ENCODE measurements at places on chromosomes 4 and X. TPM values are rescaled to one million over a fixed set of nuclear protein-coding genes. Genes with fewer than 3 reads are reported as not detected.
A peak's percentile ranks its signal among the peaks of the same experiment; 100 is the strongest.

DNA sequence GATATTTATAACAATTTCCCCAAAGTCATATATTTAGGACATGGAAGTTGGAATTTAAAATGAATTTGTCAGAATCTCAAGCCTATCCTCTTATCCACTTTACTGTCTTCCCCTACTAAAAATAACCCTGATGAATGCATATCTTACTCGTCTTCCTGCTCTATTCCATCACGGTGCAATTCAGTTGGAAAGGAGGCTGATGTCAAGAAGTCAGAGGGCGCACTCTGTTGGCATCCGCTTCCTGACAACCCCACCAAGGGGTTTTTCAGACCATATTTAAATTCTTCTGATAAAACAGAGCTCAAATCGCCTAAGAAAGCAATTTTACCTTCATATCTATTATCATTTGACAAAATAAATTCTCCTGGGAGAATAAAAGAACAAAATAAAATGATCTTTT is 233.5 kb downstream of the ARHGAP24 start:
- no peak for DNase-seq

DNA sequence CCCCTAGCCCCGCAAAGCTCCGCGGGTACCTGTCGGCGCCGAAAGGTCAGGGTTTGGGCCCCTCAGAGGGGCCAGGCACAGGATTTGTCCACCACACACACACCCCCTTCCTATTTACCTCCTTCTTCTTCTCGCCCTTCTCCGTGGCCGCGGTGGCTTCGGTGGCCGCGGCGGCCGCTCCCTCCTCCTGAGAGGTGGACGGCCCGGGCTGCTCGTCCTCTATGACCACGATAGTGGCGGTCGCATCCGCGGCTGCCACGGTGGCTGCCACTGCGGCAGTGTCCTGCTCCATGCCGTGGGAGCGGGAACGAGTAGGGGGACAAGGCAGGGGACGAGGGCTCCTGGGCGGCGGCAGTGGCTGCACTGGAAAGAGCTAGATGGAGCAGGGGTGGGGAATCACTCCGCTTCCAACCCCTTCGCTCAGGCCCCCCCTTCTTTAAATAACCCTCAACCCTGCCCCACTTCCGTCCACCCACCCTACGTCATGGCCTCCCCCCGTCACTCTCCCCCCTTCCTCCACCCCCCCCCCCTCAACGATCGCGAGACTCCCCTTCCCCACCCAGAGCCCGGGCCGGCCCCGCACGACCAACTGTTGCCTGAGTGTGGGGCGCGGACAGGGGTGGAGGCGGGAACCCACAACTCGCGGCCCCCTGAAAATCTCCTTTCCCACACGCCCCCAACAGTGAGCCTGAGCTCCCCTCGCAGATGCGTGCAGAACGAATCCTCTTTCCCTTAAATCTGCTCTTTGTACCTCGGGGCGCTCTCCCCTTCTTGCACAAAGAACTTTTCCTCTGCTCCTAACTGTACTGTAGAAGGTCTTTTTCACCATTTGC is at the start of gene SMARCA1:
Gene SMARCA1, minus strand, starts transcription at position 412 of the 833 bp plus-strand sequence. Its CDS starts 120 bp downstream, at position 292.
- DNase-seq = peak; percentile 70

DNA sequence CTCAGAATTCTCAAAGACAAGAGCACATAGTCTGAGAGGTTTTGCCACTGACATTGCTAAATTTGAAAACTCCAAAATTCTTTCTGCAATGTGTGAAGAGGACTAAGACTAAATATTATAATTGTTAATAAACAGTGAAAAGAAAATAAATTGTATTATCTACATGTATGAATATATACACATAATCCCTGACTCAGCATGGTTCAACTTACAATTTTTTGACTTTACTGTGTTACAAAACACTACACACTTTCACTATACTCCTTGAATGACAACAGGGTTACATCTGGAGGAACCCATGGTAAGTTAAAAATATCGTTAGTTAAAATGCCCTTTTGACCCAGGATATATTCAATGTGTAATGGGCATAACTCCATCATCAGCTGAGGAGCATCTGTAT is 2017.2 kb upstream of the TENM3 start:
- no peak for DNase-seq

DNA sequence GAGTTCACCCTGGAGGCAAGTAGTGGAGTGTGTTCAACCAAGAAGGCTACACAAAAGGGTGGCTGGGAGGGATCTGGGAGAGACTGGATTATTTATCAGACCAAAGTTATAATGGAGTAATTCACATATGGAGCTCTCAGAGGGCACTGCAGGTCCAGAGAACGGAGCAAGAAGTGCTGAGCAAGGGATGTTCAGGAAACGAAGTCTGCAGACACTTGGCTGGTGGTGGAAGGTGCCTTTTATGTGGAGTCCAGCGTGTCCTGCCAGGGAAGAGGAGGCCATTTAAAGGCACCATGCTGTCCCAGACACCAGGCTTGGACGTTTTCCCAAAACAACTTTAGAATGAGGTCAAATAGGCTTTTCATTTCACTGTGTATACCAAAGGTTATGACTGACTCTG is 130.1 kb downstream of the CEP135 start:
- no peak for DNase-seq

GRCh38 chrX:108447303-108447702 is 7.7 kb downstream of the COL4A5 start:
- no peak for DNase-seq

GRCh38 chrX:119698845-119699244 is 5.9 kb upstream of the SEPTIN6 start:
- peak; percentile 49 for DNase-seq

CXCL10 gene
- total RNA-seq = not detected

Measured in SJCRH30 (cell line).